ENCODE measurements at places on chromosomes 13 and 19.
A peak's percentile ranks its signal among the peaks of the same experiment; 100 is the strongest.

DNA sequence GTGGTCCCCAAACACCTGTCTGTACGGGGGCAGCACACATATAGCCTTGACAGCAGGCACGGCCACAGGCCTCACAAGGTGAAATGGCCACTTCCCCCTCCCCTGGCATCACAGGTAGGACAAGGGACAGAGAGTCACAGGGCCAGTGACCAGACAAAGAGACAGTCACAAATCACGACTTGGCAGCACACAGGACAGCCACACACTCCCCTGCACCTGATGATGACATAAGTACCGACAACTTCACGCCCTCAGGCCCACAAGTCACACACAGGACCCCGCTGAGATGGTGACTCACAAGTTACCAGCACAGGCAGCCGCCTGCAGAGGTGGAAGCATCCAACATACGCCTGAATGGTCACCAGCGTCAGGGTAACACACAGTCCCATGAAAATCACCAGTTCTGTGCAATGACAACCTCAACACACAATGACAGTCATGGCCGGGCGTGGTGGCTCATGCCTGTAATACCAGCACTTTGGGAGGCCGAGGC, 16.5 kb downstream of the TYK2 start:
- DNase-seq = no peak

- peak; percentile 67 for DNase-seq
These were observed 1.3 kb downstream of the BICRA start for GRCh38 chr19:47609906-47610894.

DNA sequence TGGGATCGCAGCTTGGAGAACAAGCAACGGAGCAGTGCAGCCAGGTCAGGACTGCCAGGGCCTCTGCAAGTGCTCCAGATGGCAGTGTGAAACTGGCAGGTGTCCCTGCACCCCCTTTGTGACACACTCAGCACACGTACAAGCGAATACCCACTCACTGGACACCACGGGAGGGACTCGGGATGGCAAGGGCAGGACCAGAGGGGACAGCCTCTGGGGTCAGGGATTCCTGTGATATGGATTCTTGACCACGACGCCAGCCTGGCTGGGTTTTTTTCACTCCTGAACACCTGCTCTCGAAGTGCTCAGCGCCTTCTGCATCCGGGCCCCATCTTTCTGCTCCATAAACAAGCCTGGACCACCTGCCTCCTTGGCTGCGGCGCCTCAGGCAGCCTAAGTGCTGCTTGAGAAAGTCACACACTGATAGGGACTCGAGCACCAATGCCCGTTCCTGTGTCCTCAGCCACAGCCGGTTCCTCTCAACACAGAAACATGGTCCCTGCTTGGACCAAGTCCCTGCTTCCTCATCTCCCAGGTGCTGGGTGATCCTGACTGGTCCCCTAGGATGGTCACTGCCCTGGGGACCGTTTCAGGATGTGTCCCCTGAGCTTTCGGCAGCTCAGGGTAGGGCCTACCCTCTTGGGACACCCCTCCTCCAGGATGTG, 22.0 kb downstream of the ELAVL1 start:
- DNase-seq = peak; percentile 37

GRCh38 chr19:7101498-7102253, 32.2 kb downstream of the ZNF557 start:
- DNase-seq = no peak

DNA sequence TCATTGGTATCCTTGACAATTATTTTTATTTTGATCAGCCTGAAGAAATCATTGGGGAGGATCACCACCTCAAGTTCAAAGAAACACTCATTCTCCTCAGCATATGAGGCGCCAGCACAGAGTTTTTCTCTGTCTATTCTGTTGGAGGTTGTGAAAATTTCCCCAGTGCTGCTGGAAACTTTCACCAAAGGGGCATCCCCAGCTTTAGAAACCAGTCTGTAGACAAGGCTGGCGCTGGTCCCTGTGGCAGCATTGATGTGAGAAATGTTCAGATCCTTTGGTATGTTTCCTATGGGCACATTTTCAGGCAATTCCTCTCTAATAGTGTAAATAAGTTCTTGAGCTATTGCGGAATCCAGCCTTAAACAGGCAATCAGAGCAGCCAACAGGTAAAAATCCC, 2.1 kb downstream of the PCDH9 start:
- no peak for DNase-seq

DNA sequence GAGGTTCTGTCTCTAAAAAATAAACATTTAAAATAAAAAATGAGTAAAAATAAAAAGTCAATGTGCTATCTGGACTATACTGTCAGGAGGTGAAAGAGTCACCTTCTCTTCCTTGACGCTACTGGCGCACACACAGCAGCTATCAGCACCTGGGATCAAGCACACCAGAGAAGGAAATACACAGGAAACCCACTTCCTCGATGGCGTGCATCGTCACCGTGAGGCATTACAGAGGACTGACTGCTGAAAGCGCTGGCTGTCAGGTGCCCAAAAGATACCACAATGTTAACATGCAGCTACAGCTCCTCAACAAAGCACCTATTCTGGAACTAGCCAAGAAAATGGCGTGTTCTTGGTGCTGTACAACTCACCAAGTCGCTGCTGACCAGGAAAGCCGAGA, 6.1 kb downstream of the SLC35E1 start:
- DNase-seq = no peak

DNA sequence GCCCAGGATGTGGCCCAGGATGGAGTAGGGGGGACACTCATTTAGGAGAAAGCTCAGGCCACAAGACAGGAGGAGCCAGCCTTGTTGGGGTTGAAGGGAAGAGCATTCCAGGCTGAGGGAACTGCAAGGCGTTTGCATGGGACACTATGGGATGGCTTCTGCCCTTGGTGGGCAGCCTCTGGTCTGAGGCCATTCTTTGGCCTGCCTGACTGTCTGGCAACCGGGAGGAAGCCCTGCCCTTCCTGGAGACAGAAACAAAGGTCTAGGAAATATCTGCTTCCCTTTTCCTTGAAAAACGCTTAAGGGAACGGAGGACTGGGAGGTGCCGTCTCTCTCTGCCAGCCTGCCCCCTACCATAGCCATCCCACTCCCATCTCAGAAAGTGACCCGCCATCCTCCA, 2.8 kb upstream of the ICAM1 start:
- DNase-seq = no peak

GRCh38 chr13:28531077-28531844, 36.3 kb upstream of the FLT1 start:
- DNase-seq = peak; percentile 73

GRCh38 chr19:2552859-2553258, 76.9 kb downstream of the GADD45B start:
- DNase-seq = peak; percentile 29

DNA sequence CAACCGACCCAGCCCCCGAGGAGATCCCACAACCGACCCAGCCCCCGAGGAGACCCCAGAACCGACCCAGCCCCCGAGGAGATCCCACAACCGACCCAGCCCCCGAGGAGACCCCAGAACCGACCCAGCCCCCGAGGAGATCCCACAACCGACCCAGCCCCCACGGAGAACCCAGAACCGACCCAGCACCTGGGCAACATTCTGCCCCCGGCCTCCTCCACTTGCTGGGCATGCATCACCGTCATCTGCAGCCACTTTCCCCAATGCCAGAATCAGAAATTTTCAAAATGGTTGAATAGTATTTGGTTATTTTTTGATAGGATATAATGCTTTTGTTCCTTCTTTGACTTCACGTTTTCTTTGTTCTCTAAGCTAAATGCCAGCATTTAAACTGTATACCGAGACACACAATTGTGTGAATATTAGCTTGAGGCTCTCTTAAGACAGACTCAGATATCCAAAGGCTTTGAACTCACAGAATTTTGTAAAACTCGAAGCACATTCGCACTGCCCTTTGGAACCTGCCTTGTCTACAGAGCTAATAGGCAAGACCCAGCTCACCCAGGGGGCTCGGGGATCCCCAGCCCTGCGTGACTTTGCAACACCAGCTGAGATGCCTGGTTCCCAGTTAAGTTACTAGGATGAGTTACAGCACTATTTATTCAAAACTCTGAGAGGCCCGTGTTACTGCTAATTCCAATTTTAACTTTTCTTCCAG, 15.5 kb upstream of the RASA3 start:
- DNase-seq = no peak

DNA sequence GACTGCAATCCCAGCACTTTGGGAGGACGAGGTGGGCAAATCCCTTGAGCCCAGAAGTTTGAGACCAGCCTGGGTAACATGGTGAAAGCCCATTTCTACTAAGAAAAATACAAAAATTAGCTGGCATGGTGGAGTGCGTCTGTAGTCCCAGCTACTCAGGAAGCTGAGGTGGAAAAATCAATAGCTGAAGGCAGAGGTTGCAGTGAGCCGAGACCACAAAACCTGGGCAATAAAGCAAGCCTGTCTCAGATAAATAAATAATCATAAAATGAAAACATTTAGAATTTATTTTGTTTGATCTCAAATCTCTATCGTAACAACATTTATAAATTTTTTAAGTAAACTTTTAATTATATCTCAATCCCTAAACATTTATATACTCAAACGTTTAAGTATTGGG, 36.6 kb downstream of the USP12 start:
- DNase-seq = no peak

DNA sequence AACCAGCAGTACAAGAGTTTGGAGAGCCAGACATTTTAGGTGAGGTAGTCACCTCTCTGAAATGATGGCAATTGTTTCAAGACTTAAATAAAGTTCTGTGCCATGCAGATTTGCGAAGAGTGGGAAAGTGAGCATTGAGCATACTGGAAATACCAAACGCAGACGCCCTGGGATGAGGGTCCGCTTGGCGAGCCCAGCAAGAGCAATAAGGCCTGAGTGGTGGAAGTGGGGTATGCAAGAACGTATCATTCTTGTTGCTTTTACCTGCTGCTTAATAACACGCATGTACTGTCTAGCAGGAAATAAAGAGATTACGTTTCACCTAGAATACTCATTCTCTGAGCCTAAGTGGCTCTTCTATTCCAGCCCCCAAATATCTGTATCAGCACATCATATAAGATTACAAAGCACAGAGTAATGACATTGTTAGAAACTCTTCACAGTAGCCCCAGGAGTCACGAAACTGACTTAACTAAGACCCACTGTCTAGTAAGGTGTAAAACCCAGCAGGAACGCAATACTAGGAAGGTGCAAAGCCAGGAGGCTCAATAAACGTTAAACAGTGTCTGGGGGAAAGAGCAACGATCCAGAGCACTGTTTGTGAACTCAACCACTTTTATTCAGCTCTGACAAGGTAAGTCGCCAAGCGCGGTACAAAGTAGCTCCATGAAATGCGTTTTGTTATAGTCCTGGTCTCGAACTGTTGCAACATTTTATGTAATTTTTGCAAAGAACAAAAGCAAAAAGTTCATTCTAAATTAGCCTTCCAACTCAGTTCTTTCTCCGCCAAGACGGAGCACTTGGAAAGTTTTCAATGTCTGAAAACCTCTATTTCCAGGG, 1.2 kb downstream of the RCBTB2 start:
- no peak for DNase-seq

GRCh38 chr13:112819816-112820215, 130.0 kb downstream of the ATP11A start:
- no peak for DNase-seq

- no peak for DNase-seq
These were observed 94.3 kb upstream of the PABPC3 start for GRCh38 chr13:25001476-25002206.

DNA sequence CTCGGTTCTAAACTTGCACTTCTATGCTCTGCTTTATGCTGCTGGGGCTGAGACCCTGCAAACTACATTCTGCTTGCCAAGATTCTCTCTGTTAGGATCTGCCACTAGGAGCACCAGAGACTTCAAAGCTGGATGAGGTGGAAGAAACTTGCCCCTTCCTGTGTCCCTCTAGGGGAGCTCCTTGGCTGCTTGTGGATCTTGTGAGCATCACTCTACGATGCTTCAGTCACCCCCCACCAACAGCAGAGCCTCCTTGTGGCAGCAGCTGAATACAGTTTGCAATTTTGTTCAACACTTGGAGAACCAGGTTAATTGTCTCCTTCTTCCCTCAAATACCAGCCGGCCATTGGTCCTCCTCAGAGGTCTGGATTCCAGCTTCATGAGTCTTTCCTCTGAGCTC, 310.6 kb downstream of the FGF14 start:
- DNase-seq = no peak

DNA sequence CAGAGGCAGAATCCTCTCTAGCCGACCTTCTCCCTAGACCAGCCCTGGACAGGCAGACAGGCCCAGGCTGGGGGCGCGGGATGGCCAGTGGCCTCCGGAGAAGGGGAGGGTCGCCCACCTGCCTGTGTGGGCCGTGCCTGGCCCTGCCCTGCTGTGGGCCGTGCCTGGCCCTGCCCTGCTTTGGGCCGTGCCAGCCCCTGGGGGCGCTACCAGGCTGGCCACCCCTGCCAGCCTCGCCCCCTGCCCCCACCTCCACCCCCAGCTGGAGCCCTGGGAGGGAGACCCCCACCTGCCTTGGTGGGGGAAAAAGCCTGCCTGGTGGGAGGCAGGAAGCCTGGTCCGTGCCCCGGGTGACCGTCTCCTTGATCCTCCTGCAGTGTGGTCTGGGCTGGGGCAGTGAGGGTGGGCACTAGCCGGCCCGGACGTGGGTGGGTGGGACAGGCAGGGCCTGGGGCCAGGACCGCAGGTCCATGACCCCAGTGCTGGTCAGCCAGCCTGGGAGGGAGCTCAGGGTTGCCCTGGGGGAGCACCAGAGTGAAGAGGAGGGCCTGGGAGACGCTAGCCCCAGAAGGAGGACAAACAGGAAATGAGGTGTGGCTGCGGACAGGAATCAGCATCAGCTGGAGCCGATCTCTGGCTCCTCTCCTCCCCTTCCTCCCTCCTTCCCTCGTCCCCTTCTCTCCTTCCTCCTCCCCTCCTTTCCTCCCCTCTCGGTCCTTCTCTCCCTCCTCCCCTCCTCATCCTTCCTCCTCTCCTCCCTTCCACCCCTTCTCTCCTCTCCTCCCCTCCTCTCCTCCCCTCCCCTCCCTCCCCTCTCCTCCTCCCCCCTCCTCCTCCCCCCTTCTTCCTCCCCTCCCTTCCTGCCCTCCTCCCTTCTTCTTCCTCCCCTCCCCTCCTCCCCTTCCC, 5.1 kb upstream of the MKNK2 start:
- DNase-seq = peak; percentile 74

- no peak for DNase-seq
These were observed 17.4 kb downstream of the SPART start for GRCh38 chr13:36328821-36329220.

DNA sequence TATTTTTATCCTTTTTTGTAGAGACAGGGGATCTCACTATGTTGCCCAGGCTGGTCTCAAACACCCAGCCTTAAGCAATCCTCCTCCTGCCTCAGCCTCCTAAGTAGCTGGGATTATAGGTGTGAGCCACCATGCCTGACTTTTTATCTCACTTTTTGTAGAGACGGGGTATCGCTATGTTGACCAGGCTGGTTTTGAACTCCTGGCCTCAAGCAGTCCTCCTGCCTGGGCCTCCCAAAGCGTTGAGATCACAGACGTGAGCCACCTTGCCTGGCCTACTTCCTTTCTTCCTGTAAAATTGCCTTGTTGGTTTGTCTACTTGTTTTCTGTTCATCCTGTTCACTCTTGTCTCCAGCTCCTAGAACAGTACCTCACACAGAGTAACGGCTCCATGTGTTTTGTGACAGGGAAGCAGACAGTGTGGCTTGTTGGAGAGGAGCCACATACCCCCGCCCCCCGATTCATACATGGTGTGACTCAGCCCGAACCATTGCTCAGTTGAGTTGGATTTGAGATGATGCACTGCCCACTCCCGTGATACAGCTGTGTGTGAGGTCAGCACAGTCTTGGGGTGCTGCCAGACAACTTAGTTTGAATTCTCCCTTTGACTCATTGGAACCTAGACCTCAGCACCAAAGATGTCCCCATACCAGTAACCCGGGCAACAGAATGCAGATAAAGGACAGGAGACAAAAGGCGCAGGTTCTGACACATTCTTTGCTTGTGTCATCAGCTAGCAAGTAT, 34.2 kb downstream of the GPR42 start:
- no peak for DNase-seq

GRCh38 chr19:15453091-15453578, 3.4 kb upstream of the WIZ start:
- DNase-seq = no peak

GRCh38 chr13:20435616-20436368, 89.9 kb downstream of the CRYL1 start:
- DNase-seq = no peak

Data from Right ventricle myocardium superior (tissue), 1 donor.